ENCODE measurements at places on chromosomes 1 and 21.

- DNase-seq = no peak
Observed at GRCh38 chr1:119547805-119548204, 40.8 kb downstream of the HSD3B1 start.

GRCh38 chr1:44609768-44610526 lies 64.3 kb downstream of the TMEM53 start:
- DNase-seq = no peak

GRCh38 chr1:37480125-37480466 lies 5.7 kb downstream of the ZC3H12A start:
- no peak for DNase-seq

DNA sequence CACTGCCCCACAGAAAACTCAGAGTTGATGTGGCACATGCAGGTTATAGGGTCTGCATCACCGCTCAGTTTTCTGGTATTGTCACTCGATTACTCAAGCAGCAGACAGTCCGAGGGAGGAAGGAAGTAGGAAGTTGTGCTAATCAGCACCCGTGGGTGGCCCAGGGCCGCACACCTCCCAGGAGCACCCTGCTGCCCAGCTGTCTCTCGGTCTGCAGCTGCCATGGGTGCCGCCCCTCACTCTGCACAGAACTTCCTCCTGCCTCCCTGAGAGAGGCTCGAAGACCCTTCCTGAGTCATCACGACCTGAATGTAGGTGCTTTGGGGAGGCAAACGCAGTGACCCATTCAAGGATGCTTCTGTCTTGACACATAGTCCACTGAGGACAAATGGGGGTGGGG lies 4.2 kb upstream of the TFF3 start:
- no peak for DNase-seq

DNA sequence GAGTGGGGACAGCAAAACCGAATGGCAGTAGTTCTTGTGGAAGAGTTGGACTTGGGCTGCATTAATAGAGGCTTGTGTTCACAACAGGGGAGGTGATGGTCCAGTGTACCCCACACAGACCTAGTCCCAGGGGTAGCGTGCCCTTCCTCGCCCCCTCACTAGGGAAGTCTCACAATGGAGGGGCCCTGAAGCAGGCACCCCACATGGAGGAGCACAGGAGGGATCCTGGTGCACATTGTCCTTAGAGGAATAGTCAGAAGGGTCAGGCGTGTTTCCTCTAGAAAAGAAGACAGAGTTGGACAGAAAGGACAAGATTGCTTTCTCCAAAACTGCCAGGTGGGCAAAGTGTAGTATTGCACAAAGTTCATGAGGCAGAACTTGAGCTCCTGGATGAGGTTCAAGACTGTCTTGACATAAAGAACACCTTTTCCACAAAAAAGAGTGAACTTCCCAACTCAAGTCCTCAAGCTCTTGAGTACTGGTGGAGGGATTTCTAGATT lies 23.3 kb downstream of the ETNK2 start:
- DNase-seq = no peak

- no peak for DNase-seq
Observed at GRCh38 chr1:157969697-157970485, 23.6 kb upstream of the KIRREL1 start.

- no peak for DNase-seq
Observed at GRCh38 chr1:228337711-228338520, 68.7 kb downstream of the TRIM11 start.

DNA sequence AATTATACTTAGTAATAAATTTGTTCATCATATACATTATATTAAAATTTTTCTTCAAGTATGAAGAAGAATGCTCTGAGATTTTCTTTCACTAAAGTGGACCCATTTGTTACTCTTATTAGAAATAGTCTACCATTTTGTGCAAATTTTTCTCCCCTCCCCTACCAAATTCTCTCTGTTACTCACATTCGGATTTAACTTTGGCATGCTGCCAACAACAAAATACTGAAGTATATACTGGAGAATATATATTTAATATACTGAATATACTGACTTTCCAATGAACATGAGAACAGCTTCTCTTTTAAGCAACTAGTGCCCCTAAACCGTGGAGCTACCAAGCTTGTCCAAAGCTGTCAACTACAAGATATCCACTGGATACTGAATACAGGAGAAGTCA lies 57.2 kb downstream of the CENPF start:
- no peak for DNase-seq

DNA sequence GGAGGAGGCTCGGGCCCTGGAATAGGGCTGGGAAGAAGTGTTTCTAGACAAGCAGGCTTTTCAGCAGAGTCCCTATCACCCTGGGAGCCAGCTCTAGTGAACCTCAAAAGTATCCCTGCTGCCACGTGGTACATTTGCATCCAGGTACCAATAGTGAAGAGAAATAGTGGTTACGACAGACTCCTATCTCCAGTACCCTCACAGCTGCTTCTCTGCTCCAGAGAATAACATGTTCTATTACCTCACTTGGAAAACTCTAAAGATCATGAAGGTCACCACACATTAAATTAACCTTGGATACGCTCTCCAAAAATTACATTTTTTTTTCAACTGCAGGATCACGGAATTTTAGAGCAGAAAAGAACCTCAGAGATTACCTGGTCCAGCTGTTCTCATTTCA lies 230.4 kb upstream of the PLD5 start:
- DNase-seq = no peak

DNA sequence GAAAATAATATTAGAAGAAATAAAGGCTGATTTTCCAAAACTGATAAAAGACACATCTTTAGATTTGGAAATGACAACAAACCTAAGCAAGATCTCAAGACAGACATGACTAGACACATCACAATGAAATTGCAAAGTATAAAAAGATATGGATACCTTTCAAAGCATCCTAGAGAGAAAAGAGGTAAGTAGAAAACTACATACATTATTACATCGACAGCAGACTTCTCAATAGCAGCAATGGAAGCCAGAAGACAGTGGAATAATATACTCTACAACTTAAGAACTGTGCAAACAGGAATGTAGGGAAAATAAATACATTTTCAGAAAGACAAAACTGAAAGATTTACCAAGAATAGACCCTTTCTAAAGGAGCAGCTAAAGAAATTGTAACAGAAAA lies 50.2 kb downstream of the DENND1B start:
- DNase-seq = no peak

DNA sequence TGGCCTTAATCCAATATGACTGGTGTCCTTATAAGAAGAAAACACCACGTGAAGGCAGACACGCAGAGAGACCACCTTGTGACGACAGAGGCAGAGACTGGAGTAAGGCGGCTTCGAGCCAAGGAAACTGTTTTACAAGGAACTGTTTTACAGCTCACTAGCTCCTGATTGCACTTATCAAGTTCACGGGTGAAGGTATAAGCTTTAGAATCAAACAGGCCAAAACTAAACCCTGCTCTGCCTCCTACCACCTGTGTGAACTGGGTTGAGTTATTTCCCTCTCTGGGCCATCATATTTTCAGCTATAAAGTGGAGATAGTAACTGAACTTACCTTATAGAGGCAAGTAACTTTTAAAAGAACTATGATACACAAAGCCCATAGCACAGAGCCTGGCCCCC lies 166.9 kb upstream of the NFIA start:
- no peak for DNase-seq

DNA sequence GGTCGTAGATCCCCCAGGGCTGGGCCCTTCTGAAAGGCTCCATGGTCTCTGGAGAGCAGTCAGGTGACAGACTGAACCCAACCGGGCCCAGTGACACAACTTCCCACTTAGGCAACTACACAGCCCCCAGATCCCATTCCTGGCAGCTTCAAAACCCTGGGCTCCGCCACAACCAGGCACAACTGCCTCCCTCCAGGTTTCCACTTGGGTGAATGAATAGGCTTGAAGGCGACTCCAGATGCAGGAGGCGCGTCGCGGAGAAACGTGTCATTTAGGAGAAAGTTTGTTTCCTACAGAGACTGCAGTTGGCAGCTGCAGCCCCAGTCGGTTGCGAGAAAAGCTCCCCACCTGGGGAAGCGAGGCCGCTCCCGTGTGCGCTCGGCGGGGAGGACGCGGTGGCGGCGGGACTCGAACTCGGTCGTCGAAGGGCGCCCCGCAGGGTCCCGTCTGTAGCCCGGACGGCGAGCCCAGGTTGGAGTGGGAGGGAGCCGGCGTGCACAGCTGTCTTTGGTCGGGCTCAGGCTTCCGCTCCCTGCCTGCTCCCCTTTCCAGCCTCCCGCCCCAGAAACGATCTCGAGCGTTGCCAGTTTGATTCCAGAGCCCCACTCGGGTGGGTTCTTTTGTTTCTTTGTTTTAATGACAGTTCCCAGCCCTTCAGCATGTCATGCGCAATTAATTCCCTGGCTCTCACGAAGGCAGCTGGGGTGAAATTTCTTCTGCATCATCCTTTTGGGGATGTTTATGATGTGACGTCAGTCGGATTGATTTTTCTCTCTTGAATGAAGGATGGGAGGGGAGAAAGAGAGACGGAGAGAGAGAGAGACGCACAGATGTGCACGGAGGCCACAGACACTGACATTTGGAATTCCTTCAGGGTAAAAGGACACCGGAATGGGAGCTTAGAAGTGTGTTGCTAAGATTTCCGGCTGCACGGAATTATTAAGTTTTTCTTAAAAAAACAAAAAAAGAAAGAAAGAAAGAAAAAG lies 862 bp upstream of the SGIP1 start:
- no peak for DNase-seq

DNA sequence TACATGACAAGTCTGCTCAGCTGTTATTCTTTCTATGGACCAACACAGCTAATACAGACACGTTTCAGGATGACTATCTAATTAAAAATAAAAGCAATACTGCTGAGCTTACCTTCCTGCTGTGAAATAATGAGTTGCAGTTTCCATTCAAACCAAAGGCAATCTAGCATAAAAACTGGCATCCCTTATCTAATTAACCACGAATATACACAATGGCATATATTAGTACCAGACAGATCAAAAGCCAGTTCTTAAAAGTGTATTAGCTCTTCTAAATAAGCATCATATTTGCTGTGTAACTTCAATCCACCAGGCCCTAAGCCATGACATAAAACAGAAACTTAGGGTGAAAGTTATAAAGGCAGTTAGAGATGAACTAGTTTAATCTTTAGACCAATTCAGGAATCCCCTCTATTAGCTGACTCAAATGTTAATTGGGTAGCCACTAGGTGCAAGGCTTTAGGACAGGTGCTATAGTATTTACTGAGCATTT lies 20.6 kb downstream of the TESK2 start:
- DNase-seq = no peak

GRCh38 chr1:33378976-33379375 lies 51.9 kb downstream of the PHC2 start:
- no peak for DNase-seq
